Regular cardiac myocyte (primary cell): ENCODE measurements at places on chromosomes 2 and 18. TPM values are rescaled to one million over a fixed set of nuclear protein-coding genes. Genes with fewer than 3 reads are reported as not detected.

The VWC2L gene
- not detected in 2 replicates for total RNA-seq

The RETSAT gene
- total RNA-seq, result 57.7 and 86.0 TPM in 2 replicates

The SIX2 gene
- total RNA-seq, result 2.0 and 2.7 TPM in 2 replicates

The SH2D6 gene
- not detected in 2 replicates for total RNA-seq

The CCT4 gene
- 167 and 269 TPM in 2 replicates for total RNA-seq

The TBR1 gene
- under 0.01 TPM in 1 of 2 replicates, not detected in the other for total RNA-seq

The CCDC68 gene
- 5.0 and 5.9 TPM in 2 replicates for total RNA-seq

The CPS1 gene
- 27.4 and 40.3 TPM in 2 replicates for total RNA-seq
